Neuronal stem cell (in vitro differentiated cells): ENCODE measurements at places on chromosomes 7 and 10.

GRCh38 chr10:30589441-30589840 lies 40.1 kb downstream of the LYZL2 start:
- DNase-seq = no peak

- no peak for DNase-seq
Measured at GRCh38 chr10:19922236-19922963, 106.2 kb downstream of the PLXDC2 start.

DNA sequence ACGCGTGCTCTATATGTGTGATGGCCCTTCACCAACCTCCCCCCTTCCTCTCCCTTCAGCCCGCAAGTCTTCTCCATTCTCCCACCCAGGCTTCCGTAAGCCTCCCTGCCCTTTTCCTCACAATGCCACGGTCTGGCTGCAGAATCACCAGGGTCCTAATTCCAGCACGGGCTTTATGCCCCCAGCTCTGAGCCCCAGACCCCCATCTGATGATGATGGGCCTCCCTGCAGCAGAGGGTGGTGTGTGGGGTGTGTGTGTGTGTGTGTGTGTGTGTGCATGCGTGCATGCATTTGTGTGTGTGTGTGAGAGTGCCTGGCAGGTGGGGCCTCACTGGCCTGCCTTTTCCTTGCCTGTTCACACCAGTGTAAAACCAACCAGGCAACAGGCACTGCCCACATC lies 109.9 kb downstream of the OAT start:
- no peak for DNase-seq

- no peak for DNase-seq
Measured at GRCh38 chr7:137453356-137453755, 109.8 kb upstream of the PTN start.

- no peak for DNase-seq
Measured at GRCh38 chr7:84970670-84971069, 216.2 kb downstream of the SEMA3D start.

- DNase-seq = peak; percentile 20
Measured at GRCh38 chr7:113698556-113699220, 220.1 kb downstream of the PPP1R3A start.

DNA sequence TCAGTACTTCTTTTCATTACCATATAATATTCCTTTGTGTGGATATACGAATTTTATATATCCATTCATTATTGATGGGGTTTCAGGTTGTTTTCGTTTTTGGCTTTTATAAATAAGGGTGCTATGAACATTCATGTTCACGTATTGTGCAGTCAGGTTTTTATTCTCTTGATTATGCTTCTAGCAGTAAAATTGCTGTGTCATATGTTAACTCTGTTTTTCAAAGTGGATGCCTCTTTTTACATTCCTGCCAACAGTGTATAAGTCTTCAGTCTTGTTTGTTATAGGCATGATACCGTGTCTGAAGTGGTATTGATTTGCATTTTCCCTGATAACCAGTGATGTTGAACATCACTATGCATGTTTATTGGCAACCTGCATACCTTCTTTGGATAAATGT lies 127.1 kb upstream of the CNTNAP2 start:
- no peak for DNase-seq

DNA sequence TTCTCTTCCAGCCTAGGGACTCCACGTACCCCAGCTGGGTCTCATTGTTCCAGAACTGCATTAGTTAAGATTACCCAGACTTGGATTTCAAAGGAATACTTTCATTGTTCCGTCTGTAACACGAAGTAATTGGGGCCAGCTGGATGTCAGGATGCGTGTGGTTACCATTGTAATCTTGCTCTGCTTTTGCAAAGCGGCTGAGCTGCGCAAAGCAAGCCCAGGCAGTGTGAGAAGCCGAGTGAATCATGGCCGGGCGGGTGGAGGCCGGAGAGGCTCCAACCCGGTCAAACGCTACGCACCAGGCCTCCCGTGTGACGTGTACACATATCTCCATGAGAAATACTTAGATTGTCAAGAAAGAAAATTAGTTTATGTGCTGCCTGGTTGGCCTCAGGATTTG lies 21.0 kb downstream of the LRRC17 start:
- peak; percentile 72 for DNase-seq

DNA sequence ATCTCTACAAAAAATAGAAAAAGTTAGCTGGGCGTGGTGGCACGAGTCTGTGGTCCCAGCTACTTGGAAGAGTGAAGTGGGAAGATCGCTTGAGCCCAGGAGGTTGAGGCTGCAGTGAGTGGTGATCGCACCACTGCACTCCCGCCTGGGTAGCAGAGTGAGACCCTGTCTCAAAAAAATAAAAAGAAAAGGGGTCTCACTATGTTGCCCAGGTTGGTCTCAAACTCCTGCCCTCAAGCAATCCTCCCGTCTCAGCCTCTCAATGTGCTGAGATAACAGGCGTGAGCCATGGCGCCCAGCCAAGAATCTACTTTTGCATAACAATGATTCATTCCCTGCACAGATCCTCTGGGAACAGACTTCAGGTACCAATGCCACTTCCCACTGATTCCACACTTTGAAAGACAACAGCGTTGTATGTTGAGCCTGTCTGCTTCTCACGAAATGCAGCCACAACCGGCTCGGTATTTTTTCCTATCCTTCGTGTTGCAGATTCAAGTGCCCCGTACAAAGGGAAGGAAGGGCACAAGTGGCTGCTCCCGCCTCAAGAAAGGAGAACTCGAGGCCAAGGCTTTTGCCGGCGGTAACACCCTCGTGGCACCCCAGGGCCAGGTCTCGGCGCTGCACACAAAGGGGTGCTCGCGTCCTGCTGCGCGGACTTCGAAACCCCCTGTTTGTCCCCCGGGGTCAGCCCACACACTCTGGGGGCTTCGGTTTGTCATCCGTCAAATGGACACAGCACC lies 745 bp downstream of the DAGLB start:
- no peak for DNase-seq

- DNase-seq = no peak
Measured at GRCh38 chr7:82906502-82906901, 256.2 kb downstream of the PCLO start.

- peak; percentile 91 for DNase-seq
Measured at GRCh38 chr10:73965890-73966768, 31.8 kb upstream of the VCL start.
